Hematopoietic multipotent progenitor cell (in vitro differentiated cells): ENCODE measurements at places on chromosomes 4 and X. TPM values are rescaled to one million over a fixed set of nuclear protein-coding genes. Genes with fewer than 3 reads are reported as not detected.

H2BW1 gene
- not detected for total RNA-seq

FRMPD4 gene
- not detected for total RNA-seq

ANK2 gene
- total RNA-seq, result under 0.01 TPM

TEX13C gene
- total RNA-seq, result not detected

STPG2 gene
- total RNA-seq, result 0.54 TPM

DCAF4L1 gene
- under 0.01 TPM for total RNA-seq

PDZD4 gene
- total RNA-seq, result under 0.01 TPM

SLC9A7 gene
- 84.0 TPM for total RNA-seq

DCUN1D4 gene
- total RNA-seq, result 23.2 TPM

FGFR3 gene
- 0.54 TPM for total RNA-seq

FAT4 gene
- 3.8 TPM for total RNA-seq

ARSH gene
- not detected for total RNA-seq

GRCh38 chr4:94978904-94979303, 221.1 kb downstream of the BMPR1B start:
- no peak for DNase-seq

DNA sequence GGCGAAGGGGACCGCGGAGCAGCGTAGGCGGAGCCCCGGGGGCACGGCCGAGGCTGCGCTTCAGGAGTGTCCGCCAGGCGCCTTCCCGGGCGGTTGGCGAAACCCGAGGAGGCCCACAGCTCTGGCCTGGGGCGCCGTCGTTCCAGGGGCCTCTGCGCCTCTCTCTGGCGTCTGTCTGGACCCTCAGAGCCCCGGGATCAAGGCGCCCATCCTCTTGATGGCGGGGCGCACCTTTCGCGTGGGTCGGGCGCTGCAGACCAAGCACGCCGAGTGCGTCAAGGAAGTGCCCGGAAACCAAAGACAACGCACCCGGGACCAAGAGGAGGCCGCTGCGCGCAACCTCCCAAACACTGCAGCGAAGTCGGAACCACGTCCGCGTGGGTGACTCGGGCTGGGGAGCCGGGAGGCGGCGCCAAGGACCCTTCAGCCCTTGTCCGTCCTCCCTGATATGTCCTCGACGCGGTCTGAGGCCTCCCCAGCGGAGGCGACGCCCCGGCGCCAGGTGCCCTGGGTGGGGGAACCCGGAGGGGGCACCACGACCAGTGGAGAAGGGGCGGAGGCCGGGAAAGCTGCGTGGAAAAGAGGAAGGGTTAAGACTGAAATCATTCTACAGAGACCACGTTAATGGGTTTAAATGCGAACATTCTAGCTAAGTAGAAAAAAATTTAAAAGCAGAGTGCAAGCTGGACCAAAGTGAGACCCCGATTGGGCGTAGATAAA, 9.9 kb downstream of the HMX1 start:
- no peak for DNase-seq

DNA sequence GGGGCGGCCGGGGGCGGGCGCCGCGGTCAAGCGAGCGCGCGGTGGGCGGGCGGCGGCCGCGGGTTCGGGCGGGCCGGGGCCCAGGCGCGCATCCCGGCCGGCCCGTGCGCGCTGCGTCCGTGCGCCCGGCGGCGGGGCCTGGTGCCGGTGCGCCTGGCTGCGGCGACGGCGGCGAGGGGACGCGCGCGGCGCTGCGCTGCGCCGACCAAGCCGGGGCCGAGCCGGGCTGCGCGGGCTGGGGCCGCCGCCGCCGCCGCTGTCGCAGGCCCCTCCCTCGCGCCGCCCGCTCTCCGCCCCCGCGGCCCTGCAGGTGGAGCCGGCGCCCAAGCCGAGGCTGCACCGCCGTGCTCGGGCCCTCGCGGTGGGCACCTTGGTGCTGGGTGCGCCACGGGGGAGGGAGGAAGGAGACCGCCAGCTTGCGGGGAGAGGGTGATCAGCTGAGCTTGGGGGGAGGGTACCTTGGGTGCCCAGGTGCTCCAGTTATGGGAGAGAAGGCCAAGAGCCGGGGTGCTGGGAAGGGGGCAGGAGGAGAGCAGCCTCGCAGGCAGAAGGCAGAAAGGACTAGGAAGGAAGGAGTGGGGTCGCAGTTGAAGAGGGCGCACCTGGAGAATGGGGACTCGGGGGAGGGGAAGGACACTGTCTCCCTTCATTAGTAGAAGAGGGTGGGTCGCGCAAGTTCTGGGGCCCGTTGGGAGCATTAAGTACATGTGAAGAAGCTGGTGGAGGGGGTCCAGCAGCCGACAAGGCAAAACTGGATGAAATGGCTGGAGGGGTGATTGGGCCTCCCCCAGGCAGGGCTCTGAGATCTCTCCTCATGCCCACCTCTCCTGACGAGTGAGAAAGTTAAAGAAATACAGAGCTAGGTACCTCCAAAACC, at the start of gene PPP2R2C:
Gene PPP2R2C, minus strand, starts transcription at position 228 of the 877 bp plus-strand sequence. CDS start 385 bp downstream, outside the sequence.
- DNase-seq, result no peak

DNA sequence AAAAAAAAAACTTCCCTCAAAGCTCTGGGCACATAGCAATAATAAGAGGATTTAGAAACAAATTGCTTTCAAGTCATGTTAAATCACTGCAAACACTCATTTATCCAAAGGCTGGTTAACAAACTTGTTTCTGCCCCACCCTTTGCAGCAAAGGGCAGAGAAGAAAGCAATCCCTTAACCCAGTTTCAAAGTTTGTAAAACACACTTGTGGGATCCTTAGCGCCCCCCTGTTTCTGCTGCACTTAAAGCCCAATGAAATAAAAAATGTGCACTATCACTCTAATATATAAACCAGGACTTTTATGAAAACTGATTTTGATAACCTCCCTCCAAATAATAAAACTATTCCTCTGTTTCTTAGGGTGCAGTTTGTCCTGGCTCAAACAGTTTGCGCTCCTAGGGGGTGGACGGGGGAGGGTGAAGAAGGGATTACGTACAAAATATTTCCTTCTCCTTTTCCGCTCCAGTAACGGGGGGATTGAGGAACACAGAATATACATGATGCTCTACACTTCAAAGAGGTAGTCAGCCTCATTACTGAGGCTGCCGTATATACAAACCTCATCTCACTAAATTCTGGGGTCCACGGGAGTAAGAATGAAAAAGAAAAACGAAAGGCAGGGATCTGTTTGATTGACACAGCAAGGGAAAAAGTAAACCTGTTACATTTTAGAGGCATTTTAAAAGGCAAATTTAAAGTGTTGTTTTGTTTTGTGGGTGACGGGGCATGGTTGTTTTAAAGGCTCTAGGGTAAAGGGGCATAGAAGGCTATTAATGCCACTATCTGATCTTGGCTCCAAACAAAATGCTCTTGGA, 3.1 kb upstream of the PCDH10 start:
- no peak for DNase-seq

DNA sequence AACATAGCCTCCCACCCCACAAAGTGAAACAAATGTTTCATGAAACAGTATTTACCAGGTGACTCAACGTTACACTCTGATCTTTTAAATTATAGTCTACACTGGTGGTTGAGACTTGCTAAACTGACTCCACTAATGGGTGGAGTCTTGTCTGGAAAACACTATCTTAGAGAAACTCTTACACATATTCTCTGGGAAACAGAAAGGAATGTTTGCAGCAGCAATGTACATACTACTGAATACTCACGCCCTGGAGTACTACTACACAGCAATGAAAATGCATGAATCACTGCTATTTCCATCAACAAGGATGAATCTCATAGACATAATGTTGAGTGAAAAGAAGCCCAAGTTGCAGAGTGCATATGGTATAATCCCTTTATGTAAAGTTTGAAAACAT, 208.5 kb upstream of the IGFBP7 start:
- no peak for DNase-seq

DNA sequence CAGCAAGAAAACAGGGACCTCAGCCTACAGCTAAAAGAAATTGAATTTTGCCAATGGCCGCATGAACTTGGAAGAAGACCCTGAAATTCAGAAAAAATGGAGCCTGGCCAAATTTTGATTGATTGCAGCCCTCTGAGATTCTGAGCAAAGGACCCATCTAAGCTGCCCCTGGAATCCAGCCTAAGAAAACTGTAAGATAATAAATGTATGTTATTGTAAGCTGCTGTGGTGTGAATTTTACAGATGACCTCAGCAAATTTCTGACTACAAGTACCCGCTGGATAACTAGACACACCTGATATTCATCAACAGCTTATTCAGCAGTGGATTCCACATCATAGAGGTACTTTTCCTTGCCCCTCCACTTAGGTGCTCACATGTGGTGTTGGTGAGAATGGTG, 119.5 kb upstream of the EPHA5 start:
- DNase-seq, result no peak

DNA sequence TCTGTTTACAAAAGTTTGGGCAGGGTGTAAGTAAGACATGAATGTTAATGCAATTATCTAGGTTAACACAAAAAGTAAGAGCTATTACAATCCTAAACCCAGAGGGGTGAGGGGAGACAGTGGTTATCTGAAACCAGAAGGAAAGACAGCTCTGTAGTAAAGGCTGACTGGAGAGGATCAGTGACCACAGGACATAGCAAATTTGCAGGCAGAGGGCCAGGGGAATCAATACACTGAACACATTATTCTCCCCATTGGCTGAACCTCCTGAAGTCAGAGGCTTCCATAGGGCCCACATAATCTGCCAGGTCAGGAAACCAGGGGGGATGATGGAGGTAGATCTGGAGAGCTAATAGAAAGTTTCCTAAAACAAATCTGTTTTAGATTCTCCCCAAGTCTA, 689.4 kb upstream of the ATOH1 start:
- DNase-seq, result no peak

DNA sequence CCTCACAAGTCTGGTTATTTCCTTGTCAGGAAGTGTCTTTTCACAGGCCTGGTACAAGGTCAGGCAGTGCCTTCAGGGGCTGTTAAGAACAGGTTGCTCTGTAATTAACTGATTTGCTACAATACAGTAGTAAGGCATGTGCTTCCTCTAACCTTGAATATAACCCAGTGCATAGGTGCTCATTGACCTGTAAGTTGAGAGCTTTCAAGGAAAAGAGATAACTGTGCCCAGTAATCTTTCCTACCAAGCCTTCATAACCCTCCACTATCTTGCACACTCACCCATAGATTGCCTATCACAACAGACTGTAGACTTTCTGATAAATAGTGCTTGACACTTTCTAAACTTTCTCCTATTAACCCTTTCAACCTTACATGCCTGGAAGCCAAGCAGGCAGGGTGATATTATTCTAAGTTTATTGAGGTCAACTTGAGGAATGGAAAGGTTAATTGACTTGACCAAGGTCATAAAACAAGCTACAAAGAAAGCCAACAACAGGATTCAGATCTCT, 148.1 kb downstream of the PPARGC1A start:
- DNase-seq, result no peak

- DNase-seq, result no peak
Measured at GRCh38 chrX:27380163-27380845, 82.8 kb downstream of the PPP4R3C start.

- peak; percentile 56 for DNase-seq
Measured at GRCh38 chrX:1244164-1245076, 24.2 kb upstream of the CSF2RA start.

DNA sequence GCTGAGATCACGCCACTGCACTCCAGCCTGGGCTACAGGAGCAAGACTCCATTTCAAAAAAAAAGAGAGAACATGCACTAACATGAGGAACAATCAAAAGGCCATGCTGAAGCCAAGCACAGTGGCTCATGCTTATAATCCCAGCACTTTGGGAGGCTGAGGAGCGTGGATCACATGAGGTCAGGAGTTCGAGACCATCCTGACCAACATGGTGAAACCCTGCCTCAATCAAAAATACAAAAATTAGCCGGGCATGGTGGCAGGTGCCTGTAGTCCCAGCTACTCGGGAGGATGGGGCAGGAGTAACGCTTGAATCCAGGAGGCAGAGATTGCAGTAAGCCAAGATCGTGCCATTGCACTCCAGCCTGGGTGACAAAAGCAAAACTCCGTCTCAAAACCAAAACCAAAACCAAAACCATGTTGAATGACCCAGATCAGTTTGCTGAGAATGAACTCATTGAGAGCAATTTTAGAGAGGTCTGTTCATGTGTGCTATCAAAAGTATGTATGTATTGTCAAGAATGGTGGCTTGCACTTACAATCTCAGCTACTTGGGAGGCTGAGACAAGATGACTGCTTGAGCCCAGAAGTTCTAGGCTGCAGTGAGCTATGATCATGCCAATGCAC, 44.8 kb downstream of the PDS5A start:
- DNase-seq, result no peak

- DNase-seq, result no peak
Measured at GRCh38 chrX:7904562-7904961, 22.7 kb downstream of the PNPLA4 start.

GRCh38 chrX:46611658-46612362, 38.2 kb downstream of the CHST7 start:
- no peak for DNase-seq

DNA sequence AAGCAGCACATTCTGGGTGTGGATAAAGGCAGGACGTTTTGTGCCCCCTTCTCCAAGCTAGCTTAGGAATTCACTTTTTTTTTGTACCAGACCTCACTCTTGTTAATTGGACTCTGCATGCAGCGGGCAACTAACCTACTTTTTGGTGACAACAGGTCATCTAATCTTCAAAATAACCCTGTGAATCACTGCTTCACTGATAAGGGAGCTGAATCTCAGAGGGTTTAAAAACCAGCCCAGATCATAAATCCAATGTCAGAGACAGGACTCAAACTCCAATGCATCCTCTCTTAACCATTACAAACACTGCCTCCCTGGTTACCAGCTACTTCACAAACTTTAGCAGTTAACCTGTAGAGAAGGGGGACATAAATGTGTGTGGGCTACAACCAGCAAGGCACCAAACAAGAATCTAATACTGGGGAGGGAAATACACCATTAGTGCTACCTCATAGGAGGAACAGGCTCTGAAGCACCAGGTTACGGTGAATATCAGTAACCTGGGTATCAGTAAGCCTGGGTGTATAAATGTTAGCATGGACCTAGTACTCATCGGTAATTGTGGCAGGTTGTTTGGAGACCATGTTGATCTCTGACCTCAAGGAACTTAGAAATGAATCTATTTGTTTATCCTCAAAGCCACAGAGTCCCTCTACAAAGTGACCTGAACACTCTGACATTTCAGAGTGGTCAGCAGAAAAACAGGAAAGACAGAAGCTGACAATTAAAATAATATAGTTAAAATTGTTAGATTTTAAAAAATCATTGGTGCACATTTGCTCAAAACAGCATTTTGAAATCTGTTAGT, 2.6 kb downstream of the TIFA start:
- DNase-seq, result no peak

GRCh38 chrX:49071877-49072711, 1.7 kb downstream of the PRAF2 start:
- no peak for DNase-seq
